ENCODE measurements at places on chromosomes 6 and 20.

DNA sequence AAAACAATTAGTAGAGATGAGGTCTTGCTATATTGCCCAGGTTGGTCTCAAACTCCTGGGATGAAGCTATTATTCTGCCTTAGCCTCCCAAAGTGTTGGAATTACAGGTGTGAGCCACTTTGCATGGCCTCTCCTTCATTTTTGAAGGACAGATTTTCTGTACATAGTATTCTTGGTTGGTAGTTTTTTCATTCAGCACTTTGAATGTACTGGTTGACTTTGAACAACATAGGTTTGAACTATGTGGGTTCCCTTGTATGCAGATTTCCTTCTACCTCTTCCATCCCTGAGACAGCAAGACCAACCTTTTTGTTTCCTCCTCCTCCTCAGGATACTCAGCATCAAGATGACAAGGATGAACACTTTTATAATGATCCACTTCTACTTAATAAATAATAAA lies 436.4 kb downstream of the QKI start:
- no peaks in the 10 kb centered on the region for H3K27me3 ChIP-seq
- no peak for DNase-seq
- no peaks in the 10 kb centered on the region for H3K36me3 ChIP-seq
- no peak overlapping the region for H3K4me3 ChIP-seq
- H3K4me1 ChIP-seq = no peaks in the 10 kb centered on the region

GRCh38 chr20:47205577-47206123 lies 150.8 kb downstream of the ZMYND8 start:
- peaks cover 36% of the 10 kb centered on the region for H3K36me3 ChIP-seq
- peaks cover 8% of the 10 kb centered on the region for H3K4me1 ChIP-seq
- DNase-seq = peak; percentile 9
- no peak overlapping the region for H3K4me3 ChIP-seq
- H3K27me3 ChIP-seq = no peaks in the 10 kb centered on the region

GRCh38 chr20:53933232-53933846 lies 137.1 kb downstream of the BCAS1 start:
- no peaks in the 10 kb centered on the region for H3K27me3 ChIP-seq
- no peaks in the 10 kb centered on the region for H3K36me3 ChIP-seq
- no peak for DNase-seq
- H3K4me1 ChIP-seq = peaks cover 5% of the 10 kb centered on the region

- no peak overlapping the region for H3K27ac ChIP-seq
- no peaks in the 10 kb centered on the region for H3K27me3 ChIP-seq
- H3K4me1 ChIP-seq = peaks cover 7% of the 10 kb centered on the region
- H3K36me3 ChIP-seq = no peaks in the 10 kb centered on the region
- no peak for DNase-seq
These were observed 11.8 kb downstream of the ADTRP start for GRCh38 chr6:11766589-11767450.

DNA sequence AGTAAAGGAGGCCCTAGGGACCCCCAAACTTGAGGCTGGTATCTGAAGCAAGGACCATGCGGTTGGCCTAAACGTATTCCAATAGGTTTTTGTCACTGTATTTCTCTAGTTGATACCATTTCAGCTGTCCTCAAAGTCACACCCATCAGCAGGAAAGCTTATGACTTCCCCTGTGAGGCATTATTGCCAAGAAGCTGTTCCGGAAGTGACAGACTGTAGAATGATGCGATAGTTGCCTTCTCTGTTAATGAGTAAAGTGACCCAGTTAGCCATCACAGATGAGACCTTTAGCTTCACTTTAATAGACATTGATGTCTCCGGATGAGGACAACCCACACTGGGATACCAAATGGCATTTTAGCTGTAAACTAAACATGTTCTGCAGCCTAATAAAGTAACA lies 147.9 kb downstream of the RNGTT start:
- no peaks in the 10 kb centered on the region for H3K4me1 ChIP-seq
- no peak overlapping the region for H3K27ac ChIP-seq
- DNase-seq = no peak
- H3K27me3 ChIP-seq = no peaks in the 10 kb centered on the region
- no peaks in the 10 kb centered on the region for H3K36me3 ChIP-seq

GRCh38 chr20:46990017-46990595 lies 95.5 kb downstream of the EYA2 start:
- peaks cover 17% of the 10 kb centered on the region for H3K4me1 ChIP-seq
- no peak overlapping the region for H3K27ac ChIP-seq
- H3K27me3 ChIP-seq = no peaks in the 10 kb centered on the region
- H3K36me3 ChIP-seq = no peaks in the 10 kb centered on the region
- no peak overlapping the region for H3K4me3 ChIP-seq

DNA sequence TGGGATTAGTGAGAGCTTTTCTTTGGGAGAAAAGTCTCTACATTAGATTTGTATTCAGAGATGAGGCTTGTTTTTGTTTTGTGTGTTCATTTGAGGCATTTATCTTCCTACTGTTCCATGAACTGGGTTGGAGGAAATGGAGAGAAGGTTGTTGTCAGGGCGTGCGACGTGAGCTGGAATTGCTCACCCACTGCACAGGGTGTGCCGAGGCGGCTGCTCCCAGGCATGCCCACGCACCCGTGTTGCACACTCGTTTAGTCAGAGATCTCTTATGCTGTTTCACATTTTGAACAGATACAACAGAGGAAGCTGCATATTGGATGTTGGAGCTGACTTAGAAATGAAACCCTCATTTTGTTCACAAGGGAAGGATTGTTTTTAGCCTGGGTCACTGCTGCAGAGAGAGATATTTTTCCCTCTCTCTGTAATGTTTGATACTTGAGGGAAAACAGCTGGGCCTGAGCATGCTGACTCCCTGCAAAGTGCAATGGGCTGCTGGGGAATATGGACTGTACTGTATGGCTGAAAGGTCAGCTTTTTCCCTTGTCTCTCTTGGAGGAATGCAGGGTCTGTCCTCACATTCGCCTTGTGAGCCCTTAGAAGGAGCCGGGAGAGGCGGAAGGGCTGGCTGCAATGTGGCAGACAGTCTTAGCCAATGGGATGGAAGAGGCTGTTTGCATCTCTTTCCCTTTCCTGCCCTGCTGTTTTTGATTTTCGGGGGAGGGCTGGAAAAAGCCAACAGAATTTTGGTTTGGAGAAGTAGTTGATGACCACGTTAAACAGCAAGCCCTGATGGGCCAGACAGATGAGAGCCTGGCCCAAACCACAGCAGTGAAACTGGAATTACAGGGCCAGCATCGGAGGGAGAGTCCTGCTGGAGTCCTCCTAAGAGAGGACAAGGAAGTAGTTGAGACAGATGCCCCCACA lies 170.8 kb downstream of the SASH1 start:
- no peak overlapping the region for H3K27ac ChIP-seq
- peaks cover 14% of the 10 kb centered on the region for H3K4me1 ChIP-seq
- H3K4me3 ChIP-seq = no peak overlapping the region
- no peak for DNase-seq
- peaks cover 2% of the 10 kb centered on the region for H3K36me3 ChIP-seq

GRCh38 chr20:890666-891057 lies 25.5 kb downstream of the ANGPT4 start:
- H3K27ac ChIP-seq = no peak overlapping the region
- peaks cover 15% of the 10 kb centered on the region for H3K27me3 ChIP-seq
- no peaks in the 10 kb centered on the region for H3K36me3 ChIP-seq
- no peak overlapping the region for H3K4me3 ChIP-seq
- H3K4me1 ChIP-seq = peaks cover 4% of the 10 kb centered on the region

DNA sequence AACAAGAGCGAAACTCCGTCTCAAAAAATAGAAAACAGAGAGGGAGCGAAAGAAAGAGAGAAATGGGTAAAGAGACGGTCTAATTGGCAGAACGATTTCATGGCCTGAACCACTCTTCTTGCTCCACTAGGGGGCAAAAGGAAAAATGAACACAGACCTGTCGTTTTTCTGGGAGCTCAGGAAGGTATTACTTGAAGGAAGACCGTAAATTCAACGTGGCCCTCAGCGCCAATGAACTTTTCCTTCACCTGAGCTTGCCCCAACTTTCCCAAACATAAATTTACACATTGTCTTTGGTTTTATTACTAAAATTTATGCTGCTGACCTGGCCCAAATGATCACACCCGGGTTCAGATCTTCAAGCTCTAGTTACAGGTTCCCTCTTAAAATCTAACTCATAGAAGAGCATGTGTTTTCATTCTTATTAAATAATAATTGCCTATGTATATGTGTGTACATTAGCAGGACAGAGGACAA lies 67.3 kb downstream of the ATP9A start:
- peaks cover 32% of the 10 kb centered on the region for H3K4me1 ChIP-seq
- H3K4me3 ChIP-seq = no peak overlapping the region
- H3K27me3 ChIP-seq = no peaks in the 10 kb centered on the region
- H3K27ac ChIP-seq = no peak overlapping the region
- no peaks in the 10 kb centered on the region for H3K36me3 ChIP-seq

GRCh38 chr20:23246717-23247664 lies 103.6 kb upstream of the NXT1 start:
- H3K4me3 ChIP-seq = no peak overlapping the region
- H3K36me3 ChIP-seq = no peaks in the 10 kb centered on the region
- DNase-seq = no peak
- H3K27ac ChIP-seq = no peak overlapping the region
- H3K4me1 ChIP-seq = no peaks in the 10 kb centered on the region
- no peaks in the 10 kb centered on the region for H3K27me3 ChIP-seq

DNA sequence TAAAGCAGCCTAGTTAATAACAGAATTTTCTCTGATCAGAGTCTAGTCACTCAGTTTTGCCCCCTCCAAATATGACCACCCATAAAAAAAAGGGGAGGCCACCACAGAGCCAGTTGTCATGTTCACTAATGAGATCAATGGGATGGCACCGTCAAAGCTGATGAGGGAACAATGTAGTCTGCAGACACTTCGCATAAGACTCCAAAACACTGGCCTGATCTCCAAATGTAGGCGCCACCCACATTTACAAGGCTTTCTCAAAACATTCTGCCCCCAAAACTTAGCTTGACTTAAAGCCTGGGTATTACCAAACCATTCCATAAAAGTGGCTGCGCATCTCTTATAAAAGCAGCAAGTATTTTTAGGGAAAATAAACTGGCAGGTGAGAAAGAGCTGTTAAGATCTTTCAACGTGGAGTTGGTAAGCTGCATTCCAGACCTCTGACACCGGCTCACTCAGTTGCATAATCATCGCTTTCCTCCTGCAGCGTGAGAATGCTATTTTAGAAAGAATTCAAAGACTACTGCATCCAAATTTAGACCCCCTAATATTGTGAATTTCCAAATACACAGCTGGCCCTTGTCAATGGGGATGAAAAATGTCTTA lies 59.3 kb downstream of the TBC1D7 start:
- no peaks in the 10 kb centered on the region for H3K36me3 ChIP-seq
- H3K4me1 ChIP-seq = peaks cover 2% of the 10 kb centered on the region
- DNase-seq = no peak
- no peak overlapping the region for H3K27ac ChIP-seq
- H3K27me3 ChIP-seq = no peaks in the 10 kb centered on the region
- H3K4me3 ChIP-seq = no peak overlapping the region

DNA sequence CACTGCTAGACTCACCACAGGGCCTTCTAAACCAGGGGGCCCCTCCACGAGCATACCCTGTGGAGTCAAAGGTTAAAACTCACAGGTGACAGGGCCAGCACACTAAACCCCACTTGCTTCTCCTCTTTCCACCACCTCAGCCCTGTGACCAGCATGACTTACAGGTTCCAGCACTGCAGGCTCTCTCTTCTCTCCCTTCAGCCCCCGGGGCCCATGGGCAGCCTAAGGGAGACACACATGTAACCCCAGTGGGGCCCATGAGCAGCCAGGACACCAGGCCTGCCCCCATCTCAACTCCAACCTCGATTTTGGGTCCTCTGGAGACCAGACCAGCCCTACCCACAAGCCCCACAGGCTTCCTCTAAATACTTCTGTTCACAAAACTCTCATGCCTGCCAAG lies 28.0 kb downstream of the HLA-DPB1 start:
- H3K27ac ChIP-seq = no peak overlapping the region
- no peak overlapping the region for H3K4me3 ChIP-seq

- H3K27me3 ChIP-seq = no peaks in the 10 kb centered on the region
- no peak overlapping the region for H3K27ac ChIP-seq
- no peak overlapping the region for H3K4me3 ChIP-seq
These were observed 41.7 kb upstream of the REV3L start for GRCh38 chr6:111524735-111525134.

GRCh38 chr6:143539106-143539505 lies 27.6 kb upstream of the FUCA2 start:
- H3K27me3 ChIP-seq = no peaks in the 10 kb centered on the region
- no peaks in the 10 kb centered on the region for H3K36me3 ChIP-seq
- no peak for DNase-seq
- H3K4me3 ChIP-seq = no peak overlapping the region
- peaks cover 6% of the 10 kb centered on the region for H3K4me1 ChIP-seq
- no peak overlapping the region for H3K27ac ChIP-seq

DNA sequence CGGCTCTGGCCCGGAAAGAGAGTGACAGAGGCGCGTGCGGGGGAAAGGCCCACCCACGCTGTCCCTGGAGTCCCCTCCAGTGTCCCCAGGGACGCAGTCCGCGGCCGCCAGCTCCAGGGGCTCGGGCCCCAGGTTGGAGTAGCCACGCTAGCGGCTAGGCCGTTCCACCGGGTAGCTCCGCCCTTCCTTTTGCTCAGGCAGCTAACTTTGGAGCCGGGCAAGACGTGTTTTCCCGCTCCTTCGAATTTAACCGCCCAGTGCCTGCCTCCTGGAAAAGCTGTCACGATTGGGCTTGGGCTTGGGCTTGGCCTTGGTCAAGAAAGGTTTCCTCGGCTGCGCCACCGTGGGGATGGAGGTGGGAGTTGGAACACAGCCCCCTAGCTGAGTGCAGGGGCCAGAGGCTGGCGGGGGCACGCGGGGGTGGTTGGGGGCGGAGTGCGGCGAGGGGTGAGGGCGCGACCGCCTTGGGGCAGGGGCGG lies 4.7 kb downstream of the LINC00237 start:
- no peaks in the 10 kb centered on the region for H3K36me3 ChIP-seq
- DNase-seq = no peak
- H3K4me3 ChIP-seq = peak overlapping the region; percentile 35
- no peak overlapping the region for H3K27ac ChIP-seq
- peaks cover 26% of the 10 kb centered on the region for H3K4me1 ChIP-seq
- peaks cover 45% of the 10 kb centered on the region for H3K27me3 ChIP-seq

- H3K4me3 ChIP-seq = no peak overlapping the region
- H3K27ac ChIP-seq = no peak overlapping the region
- no peaks in the 10 kb centered on the region for H3K4me1 ChIP-seq
These were observed 67.9 kb downstream of the NCOA7 start for GRCh38 chr6:125858427-125859320.

DNA sequence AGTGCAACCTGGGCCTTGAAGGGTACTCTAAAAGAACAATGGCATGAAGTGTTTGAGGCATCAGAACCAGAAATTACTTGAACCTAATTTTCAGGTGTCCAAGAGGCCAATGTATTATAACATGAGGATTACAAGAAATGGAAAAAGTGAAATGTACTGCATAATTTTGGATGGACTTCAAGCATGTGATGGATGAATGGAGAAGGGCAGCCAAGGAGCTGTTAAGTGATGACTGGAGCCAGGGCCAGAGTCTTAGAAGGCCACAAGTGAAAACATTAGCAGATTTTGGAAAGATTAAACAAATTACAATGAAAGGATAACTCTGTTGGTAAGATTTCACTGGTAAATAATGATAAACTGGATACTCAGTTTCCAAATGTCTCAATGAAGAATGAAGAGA lies 738.2 kb downstream of the CD109 start:
- DNase-seq = no peak
- no peak overlapping the region for H3K27ac ChIP-seq
- H3K4me3 ChIP-seq = no peak overlapping the region
